Epithelial cell of esophagus (primary cell): ENCODE measurements at places on chromosomes 3 and 15.

- no peak for DNase-seq
These were observed 45.7 kb downstream of the EXOG start for GRCh38 chr3:38541806-38542205.

DNA sequence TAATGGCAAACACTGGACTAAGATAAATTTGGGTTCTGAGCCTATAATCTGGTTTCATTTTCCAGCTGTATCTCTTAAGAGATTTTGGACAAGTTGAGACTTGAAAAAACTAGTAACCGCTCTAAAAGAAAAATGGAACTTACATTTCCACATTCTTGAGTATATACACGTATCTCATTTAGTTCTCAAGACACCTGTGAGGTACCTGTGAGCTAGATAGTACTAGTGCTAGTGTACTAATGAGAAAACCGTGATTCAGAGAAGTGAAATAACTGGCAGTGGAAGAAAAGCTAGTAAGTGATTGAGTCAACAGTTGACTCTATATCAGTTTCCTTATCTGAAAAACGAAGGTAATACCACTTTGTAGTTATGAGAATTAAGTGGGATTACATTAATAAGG, 62.2 kb upstream of the PAQR5 start:
- peak; percentile 83 for DNase-seq

DNA sequence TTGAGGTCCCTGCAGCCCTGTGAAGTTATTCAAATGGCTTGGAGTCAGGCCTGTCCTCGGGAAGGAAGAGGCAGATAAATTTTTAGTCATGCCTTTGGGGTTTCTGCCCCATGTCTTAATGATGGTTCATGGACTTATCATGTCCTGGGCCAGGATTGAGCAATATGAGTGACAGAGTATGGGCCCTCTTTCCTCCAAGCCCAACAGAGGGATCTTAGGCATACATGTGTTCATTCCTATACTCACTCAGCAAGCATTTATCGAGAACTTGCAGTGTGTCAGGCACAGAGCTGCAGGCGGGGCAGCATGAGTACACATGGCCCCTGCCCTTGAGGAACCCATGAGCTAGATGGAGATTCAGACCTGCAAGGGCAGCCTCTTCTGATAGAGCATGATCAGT, 6.2 kb downstream of the ESYT3 start:
- peak; percentile 66 for DNase-seq

DNA sequence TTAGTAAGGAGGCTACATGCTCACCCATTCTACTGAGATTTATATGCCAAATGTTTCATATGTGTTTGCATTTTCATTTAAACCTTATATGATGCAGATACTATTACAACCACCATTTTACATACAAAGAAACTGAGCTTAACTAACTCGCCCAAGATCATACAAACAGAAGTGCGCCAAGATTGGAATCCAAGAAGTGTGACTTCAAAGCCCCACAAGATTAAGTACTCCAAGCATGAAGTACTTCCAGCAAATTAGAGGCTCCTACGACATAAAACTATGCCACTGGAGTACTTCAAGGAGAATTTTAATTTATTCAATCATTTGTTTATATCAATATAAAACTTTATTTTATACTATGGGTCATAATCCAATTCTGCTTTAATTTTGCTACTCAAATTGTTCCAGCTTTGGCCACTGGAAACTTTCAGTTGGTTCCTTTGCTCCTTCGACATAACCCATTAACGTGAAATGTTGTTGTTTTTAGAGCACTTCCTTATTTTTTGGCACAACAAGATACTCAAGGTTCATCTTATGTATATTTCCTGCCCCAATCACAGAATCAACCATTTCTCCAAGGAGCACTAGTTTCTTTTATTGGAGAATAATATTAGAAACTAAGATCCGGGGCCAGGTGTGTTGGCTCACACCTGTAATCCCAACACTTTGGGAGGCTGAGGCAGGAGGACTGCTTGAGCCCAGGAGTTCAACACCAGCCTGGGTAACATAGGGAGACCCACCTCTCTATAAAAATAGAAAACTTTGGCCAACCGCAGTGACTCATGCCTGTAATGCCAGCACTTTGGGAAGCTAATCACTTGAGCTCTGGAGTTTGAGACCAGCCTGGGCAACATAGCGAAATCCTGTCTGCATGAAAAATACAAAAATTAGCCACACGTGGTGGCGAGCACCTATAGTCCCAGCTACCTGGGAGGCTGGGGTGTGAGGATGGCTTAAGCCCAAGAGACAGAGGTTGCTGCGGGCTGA, 10.4 kb downstream of the INO80 start:
- no peak for DNase-seq

DNA sequence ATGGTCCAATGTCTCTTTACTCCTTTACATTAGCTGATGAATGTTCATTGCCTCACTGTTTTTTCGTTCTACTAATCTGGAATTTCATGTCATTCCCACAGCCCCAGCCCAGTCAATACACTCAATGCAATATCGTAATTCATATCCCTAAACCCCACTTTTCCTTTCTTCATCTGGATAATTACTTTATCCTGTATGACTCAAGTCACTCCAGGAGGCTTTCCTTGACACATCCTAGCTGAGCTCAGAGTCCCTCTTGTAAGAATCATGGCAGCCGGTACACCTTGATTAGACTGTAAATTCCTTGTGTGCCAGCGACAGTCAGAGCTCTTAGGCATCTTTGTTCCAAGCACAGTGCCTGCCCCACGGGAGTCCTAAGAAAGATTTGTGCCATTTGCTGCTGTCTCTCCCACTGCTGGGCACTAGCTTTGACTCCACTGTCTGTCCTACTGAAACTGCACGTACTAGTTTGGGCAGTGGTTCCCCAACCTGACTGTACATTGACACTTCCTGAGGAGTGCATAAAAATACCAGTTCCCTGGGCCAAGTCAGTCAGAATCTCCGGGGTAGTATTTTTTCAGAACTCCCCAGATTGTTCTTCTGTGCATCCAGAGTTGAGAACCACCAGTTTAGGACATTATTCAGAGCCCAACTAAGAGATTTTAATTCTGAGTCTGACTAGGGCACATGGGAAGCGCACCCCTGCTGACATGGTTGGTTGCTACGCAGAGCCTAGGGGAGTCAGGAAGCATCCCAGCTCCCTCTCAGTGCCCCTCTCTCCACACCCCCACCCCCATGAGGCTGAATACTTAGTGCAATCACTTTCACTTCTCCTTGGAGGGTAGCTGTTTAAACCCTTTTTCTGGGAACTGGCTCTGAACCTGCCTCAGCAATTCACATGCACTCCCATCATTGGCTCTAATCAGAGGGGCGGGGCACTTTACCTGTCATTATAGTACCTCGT, 19.5 kb upstream of the C3orf70 start:
- DNase-seq, result peak; percentile 38

DNA sequence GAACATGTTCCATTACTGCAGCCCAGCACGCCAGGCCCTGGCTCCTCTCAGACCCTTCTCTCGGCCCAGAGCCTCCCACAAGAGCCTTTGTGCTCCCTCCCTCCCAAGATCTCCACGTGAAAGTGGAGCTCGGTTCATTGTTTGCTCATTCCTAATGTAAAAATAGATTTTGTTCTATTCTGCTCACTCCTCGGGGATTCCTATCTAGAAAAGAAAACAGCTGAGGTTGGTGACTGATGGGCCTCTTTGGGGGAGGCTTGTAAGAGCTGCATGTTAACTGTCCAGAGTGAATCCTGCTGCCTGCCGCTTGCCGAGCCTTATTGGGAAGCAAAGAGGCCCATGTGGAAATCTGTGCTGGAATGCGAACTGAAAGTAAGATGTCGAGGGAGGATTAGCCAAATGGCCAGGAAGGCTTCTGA, 267.1 kb downstream of the LRTM1 start:
- no peak for DNase-seq

DNA sequence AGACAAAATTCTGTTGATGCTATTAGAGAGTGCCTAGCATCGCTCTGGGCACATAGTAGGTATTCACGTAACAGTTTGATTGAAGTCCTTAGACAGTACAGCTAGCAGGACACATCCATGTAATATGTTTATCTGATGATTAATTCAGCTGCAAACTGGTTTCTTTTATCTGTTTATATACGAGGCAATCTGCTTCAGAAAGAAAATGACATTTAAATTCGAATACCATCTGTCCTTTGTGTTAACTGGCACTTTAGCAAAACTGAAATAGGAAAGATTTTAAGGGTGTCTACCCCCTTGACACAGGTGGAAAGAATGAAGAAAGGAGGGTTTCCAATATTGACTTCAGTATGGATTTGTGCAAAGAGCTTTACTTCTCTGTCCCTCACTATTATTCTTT, 192.5 kb downstream of the MFSD1 start:
- no peak for DNase-seq
